Substantia nigra (tissue), 51 donors: ENCODE measurements at places on chromosomes 16 and 17.

- DNase-seq = no peak
Observed at GRCh38 chr16:72400257-72401083, 228.5 kb upstream of the PMFBP1 start.

- DNase-seq = no peak
Observed at GRCh38 chr17:146983-147761, 9.8 kb downstream of the SCGB1C2 start.

DNA sequence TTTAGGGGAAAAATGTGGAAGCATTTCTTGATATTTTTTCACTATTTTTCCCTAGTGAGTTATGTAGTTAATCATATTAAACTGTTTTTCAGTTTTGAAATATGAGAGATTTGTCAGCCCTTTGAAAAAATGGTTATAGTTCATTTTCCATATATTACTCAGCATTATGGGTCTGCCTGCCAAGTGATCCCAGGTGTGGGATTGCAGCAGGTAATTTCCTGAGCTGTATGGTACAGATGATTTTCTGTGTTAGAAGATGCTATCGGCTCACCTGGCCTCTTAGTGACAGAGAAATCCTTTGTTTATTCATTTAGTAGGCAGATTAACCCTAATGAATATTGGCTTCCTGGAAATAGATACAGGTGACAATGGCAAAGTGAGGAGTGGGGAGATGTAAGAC lies 275.1 kb upstream of the TBX2 start:
- no peak for DNase-seq

GRCh38 chr17:81888105-81888987 lies 3.0 kb downstream of the ALYREF start:
- DNase-seq = no peak

DNA sequence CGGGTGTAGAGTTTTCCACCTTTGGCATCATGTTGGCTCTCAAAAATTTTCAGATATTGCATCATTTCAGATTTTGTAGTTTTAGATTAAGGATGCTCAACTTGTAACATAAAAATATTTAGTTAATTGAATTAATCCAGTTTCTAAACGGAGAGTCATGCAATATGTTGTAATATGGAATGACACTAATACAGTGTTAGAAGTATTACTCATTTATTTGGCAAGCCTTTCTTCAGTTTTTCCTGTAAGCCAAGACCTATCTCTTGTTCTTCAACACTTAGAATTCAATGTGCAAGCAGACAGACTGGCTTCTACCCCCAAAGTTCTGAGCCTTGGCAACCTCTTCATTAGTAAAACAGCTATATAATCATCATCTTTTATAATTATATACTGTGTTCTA lies 985.0 kb upstream of the GOT2 start:
- no peak for DNase-seq

GRCh38 chr17:48577946-48578615 lies at the start of gene HOXB4:
TSS of gene HOXB4 (minus strand) at chr17:48578350. CDS start at chr17:48578319, 31 bp downstream.
- no peak for DNase-seq

- DNase-seq = no peak
Observed at GRCh38 chr17:29640981-29641642, 18.4 kb upstream of the CORO6 start.

GRCh38 chr17:6701719-6702118 lies 11.4 kb downstream of the SLC13A5 start:
- DNase-seq = no peak

DNA sequence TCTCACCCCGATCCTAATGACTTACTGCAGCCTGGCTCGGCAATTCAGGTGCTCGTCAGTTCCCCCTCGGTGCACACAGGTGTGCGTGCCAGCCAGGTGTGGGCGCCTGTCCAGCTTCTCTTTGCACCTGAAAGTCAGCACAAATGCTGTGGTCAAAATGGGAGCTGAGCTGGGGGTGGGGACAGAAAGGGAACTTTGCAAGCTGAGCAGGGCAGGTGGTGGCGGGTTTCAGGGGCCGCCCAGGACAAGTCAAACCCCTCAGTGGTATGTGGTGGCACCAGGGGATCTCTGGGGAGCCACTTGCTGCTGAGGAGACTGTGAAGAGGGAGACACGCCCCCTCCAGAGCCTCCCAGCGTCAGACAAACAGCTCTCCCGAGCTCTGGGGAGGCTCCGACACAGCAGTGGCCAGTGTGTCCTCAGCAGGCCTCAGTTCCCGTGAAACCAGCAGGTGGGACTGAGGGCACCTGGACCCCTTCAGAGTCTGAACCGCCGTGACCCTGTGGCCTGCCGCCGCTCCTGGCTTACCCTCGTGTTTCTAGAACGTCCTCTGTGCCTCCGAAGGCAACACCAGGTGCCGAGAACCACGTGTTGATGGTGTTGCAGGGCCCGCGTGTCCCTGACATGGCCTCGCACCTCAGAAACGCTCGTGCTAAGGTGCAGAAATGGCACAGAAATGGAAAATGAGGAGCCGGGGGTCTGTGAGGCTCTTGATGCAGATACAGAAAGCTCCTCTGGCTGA lies 233.5 kb upstream of the TNRC6C start:
- DNase-seq = no peak

- no peak for DNase-seq
Observed at GRCh38 chr17:57535249-57535966, 209.7 kb downstream of the CCDC182 start.

GRCh38 chr17:28507567-28508203 lies 1.5 kb downstream of the FOXN1 start:
- no peak for DNase-seq

- peak; percentile 90 for DNase-seq
Observed at GRCh38 chr17:4997302-4998026, at the start of the genes INCA1 and KIF1C. TSS of gene INCA1 (minus strand) at chr17:4997522. CDS start at chr17:4994437, 3,085 bp downstream. TSS of gene KIF1C (plus strand) at chr17:4997950. CDS start at chr17:5000247, 2,297 bp downstream.

GRCh38 chr16:9773289-9773688 lies 408.9 kb downstream of the GRIN2A start:
- no peak for DNase-seq

DNA sequence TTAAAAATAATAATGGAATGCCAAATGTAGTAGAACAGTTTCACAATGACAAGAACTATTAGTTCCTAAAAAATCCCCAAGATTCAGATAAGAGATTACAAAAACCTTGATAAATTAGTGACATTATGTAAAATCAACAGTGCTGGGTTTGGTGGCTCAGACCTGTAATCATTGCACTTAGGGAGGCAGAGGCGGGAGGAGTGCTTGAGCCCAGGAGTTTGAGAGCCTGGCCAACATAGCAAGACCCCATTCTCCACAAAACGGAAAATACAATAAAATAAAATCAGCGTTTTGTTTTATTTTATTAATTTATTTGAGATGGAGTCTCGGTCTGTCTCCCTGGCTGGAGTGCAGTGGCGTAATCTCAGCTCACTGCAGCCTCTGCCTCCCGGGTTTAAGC lies 4.1 kb downstream of the CARD14 start:
- no peak for DNase-seq

DNA sequence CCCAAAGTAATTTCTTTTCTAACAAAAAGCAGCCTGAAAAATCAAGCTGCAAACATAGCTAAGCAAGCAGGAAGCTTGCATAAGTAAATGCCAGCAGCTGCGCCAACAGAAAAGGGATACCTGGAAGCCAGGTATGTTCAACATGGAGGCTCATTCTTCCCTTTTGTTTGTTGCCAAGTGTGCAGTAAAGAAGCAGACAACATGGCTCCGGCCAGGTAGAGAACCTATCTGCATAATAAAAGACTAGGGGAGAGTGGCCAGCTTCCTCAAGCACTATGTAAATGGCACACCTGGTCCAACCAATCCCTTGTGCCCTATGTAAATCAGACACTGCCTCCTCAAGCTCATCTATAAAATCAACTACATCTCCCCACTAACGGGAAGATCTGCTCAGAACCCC lies 1407.0 kb downstream of the CDH11 start:
- DNase-seq = no peak

- no peak for DNase-seq
Observed at GRCh38 chr17:32276171-32276601, 10.6 kb downstream of the RHBDL3 start.

GRCh38 chr17:33753452-33753851 lies 460.4 kb upstream of the ASIC2 start:
- no peak for DNase-seq

DNA sequence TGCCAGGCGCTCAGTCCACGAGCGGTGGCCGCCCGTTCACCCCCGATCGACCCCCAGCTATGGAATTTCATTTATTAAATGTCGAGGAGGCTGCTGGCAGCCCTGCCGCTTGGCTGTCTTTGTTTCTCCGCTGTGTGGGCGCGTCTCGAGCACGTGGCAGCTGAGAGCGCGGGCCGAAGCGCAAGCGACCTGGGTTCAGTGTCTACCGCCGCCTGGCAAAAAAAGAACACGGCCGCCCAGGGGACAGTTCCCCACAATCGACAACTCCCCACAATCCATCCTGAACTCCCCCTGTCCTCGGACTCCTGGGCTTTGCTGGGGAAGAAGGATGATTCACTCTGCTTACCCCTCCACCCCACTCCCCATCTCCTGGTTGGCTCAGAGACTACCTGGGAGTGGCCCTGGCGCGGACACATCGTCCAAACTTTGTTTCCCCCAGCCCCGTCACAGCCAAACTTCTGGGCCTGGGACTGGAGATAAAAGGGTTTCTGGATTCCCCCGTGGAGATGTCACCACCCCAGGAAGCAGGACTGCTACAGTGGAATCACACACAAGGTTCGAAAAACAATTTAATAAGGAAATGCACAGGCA lies 1.7 kb upstream of the ANKRD13B start:
- no peak for DNase-seq

DNA sequence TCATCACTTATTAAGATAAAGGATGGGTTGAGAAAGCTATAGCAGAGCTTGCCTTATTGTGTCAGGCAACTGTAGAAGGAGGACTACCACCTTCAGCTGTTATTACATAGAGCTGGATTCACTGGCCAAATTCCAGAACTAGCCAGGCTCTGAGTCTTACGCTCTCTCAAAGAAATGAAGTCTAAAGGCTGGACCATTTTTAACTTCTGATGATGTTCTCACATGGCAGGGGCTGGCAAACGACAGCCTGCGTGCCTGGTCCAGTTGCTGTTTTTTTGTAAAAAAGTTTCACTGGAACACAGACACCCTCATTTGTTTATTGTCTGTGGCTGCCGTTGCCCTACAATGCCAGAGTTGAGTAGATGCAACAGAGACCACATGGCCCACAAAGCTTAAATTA lies 21.2 kb downstream of the TRAF4 start:
- DNase-seq = no peak

DNA sequence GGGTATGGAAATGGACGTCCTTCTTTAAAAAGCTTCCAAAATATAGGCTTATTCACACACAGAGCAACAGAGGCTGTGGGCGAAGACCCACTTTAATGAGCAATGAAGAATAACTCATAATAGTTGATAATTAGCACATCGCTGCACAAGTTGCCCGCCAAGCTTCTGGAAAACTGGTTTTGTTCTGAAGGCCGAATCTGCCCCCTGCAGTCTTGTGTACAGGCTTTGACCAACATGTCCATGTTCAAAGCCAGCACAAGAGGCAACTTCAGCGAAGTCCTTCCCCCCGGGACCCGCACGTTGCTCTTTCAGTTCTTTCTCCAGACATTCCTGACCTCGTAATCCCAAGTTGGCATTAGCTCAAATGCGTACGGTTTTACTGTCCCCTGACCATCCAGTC lies 73.3 kb downstream of the IRX5 start:
- no peak for DNase-seq

DNA sequence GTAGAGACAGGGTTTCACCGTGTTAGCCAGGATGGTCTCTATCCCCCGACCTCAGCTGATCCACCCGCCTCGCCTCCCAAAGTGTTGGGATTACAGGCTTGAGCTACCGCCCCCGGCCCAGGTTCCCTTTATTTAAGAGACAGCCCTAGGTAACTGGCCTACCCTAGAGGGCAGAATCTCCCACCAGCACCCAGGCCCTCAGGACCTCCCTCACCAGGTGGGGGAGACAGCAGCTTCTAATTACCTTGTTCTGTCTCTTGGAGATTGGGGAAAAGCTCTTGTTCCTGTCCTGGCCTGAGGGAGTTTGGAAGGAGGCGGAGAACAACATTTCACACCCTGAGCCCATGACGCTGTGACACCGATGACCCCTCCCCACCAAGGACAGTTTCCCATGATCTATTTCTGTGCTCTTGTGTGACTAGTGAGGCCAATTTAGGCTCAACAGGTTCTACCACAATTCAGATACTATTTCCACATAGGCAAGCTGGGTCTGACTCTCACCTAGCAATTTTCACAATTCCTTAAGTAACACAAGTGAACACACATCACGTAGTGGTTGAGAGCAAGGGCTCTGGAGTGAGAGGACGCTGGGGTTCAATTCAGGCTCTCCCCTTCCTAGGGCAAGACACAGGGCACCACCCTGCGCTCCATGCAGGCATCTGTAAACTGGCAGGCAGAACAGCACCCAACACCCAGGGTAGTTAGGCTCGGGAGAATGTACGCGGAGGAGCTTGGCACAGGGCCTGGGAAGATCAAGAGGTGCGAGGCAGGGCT lies 20.4 kb downstream of the HDAC5 start:
- DNase-seq = no peak

GRCh38 chr17:27804113-27804512 lies 3.8 kb upstream of the NOS2 start:
- DNase-seq = no peak

- no peak for DNase-seq
Observed at GRCh38 chr17:8484465-8484864, 48.8 kb downstream of the NDEL1 start.

- DNase-seq = no peak
Observed at GRCh38 chr16:2178321-2179106, 17.9 kb downstream of the CASKIN1 start.

DNA sequence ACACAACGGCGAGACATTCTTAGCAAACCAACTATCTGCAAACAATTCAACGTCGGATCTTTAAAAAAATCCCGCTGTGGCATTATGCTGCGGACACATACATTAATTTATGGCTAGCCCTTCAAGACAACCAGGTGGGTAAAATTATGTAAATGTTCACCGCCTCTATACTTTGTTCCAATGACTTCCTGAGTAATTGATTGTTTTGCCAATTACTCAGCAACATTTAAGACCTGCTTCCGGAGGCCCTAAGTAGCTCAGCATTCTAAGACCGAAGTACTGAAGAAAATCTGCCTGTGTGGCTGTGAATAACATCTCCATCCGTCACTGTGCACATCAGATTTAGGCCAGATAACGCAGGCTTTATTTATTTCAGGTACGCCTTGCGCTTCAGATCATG lies 23.3 kb downstream of the QPRT start:
- no peak for DNase-seq

GRCh38 chr17:33874617-33875060 lies 380.4 kb upstream of the CCL2 start:
- no peak for DNase-seq
